ENCODE measurements at places on chromosomes 5 and 9.

DNA sequence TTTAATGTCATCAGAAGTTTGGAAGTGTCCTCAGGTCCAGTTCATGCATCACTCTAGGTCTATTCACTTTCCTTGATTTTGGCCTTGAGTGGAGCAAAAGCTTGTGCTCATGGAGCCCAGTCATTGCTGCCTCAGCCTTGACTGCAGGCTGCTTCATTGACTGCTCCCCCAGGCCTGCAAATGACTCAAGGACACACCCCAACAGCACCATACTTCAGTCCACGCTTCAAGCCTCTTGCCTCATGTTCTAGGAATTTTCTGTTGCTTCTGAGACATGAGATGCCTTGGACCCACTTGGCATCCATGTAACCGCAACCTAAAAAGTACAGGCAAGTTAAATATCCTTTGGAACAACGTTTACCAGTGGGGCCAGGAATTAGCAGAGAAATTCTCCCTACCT lies 193.7 kb downstream of the PIK3R1 start:
- no peak for DNase-seq

GRCh38 chr5:12870872-12871539 lies 966.8 kb upstream of the CTNND2 start:
- no peak for DNase-seq

GRCh38 chr5:142186857-142187594 lies 78.4 kb downstream of the NDFIP1 start:
- DNase-seq, result no peak

DNA sequence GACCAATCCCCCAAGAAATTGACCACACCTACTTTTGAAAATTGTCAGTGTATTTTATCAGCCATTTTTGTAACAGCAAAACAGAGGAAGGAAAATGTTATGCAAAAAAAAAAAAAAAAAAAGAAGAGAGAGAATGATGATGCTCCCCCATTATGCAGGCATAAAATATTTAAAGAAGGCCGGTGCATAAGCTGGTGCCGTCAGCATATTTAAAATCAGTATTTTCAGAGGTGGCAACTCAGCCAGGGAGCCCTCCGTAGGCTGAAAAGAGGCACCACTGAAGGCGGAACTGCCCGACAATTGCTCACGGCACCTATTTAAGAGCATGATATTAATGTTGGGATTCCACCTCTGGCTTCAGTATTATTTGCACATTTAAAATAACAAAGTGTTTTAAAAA lies 33.4 kb downstream of the IRX2 start:
- no peak for DNase-seq

GRCh38 chr5:16455668-16456067 lies 9.9 kb downstream of the ZNF622 start:
- DNase-seq, result no peak

DNA sequence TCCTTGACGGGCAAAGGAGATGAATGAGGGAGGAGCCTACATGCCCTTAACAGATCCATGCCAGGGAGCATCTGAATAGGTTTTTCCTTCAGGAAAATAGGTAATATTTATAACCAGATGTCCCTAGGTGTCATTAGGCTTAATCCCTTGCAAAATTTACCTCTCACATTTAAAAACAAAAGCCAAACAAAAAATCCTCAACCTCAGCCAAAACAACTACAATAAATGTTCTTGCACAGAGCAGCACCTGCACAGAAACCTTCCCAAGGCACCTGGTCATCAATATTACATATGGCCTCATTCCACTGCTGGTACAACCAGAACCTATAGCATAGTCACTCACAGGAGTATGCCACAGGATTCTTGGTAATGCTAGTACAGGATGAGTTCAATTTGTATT lies 30.1 kb downstream of the SLC38A9 start:
- no peak for DNase-seq

DNA sequence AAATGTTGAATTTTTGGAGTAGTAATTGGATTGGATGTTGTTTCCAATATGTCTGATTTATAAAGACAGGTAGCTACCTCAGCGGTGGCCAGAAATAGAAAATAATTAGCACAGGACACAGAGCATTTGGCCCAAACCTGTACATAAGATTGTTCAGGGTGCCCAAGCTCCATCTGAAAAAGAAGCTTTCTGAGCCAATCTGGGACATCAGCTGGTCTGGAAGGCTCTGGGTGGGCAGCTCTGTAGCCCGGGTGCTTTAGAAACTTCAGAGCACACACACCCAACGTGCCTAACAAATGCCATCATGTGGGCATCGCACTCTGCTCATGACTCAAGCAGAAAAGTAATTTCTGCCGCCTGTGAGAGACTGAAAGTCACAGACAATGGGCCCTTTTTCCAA lies 460.7 kb downstream of the ICE1 start:
- DNase-seq, result no peak

- peak; percentile 72 for DNase-seq
These were observed 48.8 kb downstream of the FANCC start for GRCh38 chr9:95268681-95269080.

DNA sequence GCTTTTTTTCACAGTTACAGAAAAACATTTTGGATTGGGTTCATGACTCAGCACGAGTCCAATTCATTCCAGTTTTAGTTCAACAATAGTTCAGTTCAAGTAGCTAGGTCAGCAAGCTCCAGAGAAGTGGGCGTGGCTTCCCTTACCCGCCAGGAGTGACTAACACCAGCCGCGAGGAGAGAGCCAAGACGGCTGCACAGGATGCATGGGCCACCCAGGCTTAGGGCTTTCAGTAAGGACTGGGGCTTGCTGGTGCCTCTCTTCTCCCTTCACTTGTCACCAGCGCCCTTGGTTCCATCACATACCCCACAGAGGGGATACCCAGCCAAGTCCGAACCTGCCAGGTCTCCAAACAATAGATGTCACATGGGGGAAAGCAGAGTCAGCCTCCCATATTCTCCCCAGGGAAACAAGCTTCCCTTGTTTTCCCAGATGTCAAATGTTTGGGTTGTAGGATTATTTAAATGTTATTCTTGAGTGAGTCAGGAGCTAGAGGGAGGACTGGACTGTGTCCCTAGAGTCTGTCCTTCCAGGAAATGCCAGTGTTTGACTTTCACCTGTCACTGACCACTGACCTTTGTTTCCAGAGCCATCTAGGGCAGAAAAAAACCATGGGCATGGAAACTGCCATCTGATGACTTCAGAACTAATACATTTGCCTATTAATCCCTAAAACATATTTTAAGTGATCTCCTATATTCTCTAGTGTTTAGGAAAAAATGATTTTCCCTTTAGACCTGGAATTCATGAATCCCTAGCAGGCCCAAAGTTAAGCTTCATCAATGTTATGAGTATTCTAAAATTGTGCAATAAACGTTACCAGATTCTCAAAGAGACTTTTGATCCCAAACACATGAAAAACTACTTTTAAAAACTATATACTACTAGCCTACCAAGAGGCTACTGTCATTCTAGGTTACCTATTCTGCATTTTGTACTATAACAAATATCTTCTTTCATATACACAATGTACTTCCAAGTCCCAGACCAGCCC lies 51.9 kb downstream of the NIPAL4 start:
- DNase-seq, result peak; percentile 84

DNA sequence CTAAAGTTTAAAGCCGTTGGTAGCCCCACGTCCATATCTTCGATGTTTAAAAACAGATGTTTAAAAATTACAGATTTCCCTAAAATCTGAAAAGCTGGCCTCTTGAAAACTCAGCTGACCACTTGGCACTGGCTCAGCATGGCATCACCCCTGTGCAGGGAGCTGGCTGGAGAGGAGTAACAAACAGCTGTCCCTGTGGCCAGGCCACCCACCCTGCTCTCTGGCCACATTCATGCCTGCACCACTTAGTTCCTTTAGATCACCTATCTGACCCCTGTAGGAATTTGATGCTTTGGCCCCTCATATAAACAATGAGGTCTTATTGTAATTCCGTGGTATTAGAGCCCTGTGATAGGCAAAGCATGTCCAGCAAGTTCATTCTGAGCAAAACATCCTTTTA lies 107.5 kb downstream of the FRMD3 start:
- DNase-seq, result peak; percentile 8

DNA sequence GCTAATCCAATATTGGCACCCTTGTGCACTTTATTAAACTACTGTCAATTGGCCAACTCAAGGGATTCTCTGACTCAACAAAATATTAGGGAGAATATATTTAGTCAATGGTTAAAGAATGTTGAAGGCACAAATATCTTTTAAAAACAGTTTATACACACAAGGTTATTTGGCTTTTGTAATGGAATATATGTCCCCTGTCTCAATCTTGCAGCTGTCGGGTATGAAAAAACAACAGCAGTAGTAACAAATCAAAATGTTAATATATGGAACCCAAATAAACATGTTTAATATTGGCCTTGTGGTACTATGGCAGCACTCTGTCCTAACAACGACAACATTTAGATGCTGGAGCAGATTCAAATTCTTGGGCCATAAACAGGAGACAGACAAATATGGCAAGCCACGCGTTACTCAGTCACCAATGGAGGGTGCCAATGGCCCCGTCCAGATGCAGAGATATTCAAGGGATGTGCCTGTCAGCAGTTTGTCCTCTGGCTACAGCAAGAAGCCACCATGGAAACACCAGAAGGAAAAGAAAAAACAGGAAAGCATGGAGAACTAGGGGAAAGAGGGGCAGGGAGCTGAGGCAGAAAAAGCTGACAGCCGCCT lies 342.0 kb downstream of the NDUFS4 start:
- DNase-seq, result no peak

DNA sequence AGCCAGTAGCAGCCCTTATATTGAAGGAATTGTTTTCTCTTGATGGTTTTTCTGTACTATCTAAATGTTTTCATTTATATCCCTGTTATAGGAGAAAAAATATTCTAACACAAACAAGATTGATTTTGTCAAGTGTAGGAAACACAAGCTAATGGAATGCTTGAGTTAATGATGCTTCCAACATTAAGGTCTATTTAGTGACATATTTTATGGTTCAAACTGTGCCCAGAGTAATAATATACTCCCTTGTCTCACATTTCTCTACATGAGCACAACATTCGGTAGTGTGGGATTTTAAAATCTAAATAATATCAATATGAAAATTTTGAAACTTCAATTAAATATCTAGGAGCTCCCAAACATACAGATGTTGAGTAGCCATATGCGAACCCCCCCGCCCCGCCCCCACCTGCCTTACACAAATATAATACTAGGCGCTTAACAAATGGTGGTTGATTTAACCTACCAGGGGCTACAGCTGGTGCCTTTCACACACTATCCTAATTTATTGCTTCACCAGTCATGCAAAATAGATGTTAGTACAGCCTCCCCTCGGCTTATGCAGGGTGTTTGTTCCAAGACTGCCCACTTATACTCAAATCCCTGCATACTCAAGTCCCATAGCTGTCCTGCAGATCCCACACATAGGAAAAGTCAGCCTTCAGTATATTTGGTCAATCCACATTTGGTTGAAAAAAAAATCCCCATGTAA lies 124.1 kb upstream of the ACO1 start:
- no peak for DNase-seq

GRCh38 chr9:81389569-81389993 lies 299.8 kb downstream of the TLE1 start:
- peak; percentile 52 for DNase-seq

DNA sequence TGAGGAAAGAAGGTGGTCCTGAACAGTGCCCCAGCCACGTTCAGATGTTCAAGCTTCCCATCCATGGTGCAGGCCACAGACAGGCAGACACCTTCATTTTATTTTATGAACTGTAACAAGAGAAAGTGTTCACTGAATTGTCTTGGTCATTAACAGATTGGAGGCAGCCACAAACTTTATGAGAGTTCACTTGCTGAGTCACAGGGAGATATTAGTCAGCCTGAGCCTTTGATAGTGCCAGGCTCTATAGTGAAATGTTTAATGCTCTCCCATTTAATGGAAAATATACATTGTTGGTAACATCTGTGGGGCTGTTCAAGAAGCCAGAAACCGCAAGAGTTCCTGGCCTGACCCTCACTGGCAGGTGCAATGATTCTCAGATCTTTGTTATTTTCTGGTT lies 237.0 kb downstream of the TENT4A start:
- DNase-seq, result peak; percentile 54

- no peak for DNase-seq
These were observed 222.4 kb upstream of the PANK3 start for GRCh38 chr5:168801567-168801966.

Measured in SW480 (cell line).